ENCODE measurements at places on chromosomes 13 and 19.

GRCh38 chr13:95684418-95684817 lies 7.5 kb downstream of the DNAJC3 start:
- no peak for DNase-seq

GRCh38 chr13:108933061-108933460 lies 303.6 kb downstream of the MYO16 start:
- no peak for DNase-seq

DNA sequence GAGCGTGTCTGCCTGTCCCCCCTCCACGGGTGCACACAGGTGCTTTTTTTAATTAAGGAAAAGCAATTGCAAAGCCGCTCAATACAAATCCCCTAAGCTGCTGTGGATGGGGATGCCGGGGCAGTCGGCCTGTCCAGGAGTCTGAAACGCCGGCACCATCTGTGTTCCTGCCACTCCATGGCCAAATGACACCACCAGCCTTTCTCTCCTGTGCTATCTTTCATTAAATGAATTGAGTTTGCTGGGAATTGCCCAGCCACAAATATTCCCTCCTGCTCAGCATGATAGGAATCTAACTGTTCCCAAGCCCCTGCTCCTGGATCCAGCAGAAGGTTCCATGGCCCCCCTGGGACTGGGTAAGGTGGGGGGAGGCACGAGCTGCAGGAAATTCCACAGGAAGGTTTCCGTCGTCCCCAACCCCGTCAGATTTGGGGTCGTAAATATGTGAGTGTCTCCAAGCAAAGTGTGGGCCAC lies 139.2 kb downstream of the KDM4B start:
- no peak for DNase-seq

DNA sequence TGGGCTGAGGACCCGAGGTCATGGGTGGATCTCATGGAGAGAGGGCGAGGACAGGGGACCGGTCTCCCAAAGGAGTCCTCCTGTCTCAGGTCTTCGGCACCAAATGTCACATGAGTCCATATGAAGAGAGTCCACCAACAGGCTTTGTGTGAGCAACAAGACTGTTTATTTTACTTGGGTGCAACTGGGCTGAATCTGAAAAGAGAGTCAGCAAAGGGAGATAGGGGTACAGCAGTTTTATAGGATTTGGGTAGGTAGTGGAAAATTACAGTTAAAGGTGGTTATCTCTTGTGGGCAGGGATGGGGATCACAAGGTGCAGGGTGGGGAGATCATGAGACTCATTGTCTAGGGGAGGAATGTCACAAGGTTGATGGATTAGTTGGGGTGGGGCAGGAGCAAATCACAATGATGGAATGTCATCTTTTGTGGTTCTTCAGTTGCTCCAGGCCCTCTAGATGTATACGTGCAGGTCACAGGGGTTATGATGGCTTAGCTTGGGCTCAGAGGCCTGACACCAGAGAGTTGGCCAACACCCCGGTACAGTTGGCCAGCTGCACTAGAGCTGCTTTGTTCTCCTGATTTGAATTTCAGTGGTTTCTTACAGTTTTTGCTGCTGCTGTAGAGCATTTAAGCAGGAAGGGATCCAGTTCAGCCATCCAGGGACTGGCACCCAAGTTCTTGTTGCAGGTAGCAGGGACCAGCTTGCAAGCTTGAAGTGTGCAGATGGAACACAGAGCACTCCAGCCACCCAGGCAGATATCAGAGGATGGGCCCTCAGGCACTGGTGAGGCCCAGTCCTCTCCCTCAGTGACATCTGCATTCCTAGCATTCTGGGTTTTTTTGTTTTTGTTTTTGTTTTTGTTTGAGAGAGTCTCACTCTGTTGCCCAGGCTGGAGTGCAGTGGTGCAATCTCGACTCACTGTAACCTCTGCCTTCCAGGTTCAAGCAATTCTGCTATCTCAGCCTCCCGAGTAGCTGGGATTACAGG lies 26.4 kb upstream of the IGFL1 start:
- no peak for DNase-seq

- DNase-seq, result no peak
Observed at GRCh38 chr19:16628984-16629691, 1.1 kb upstream of the MED26 start.

DNA sequence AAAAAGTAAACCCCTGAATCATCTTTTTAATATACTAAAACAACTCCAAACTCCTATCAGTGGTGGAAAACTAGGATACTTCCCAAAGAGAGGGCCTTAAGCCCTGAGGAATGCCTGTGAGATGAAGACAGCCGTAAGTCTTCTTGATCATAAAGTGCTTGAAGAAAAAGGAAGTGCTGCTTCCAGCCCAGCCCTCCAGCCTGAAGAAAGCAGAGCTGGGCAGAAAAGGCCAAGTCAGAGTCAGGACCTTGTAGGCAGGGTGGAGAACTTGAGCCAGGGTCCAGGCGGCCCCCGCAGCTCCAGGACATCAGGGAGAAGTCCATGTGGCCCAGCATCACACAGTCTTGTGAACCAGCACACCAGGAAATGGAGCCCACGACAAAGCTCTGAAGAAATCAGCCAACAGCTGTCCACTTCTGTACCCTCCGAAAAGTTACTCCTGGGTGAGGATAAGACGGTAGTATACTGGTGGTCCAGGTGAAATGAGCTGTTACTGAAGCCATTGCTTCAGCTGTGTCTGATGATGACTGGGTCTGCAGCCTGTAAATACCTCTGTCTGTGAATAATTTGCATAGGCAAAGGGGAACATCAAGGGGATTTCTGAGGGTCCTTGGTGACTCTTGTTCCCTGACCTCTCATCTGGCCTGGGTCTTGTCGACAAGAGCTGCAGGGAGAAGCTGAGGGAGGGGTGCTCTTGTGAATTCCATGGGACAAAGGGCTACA lies 18.7 kb upstream of the CRYL1 start:
- DNase-seq, result no peak

- DNase-seq, result no peak
Observed at GRCh38 chr19:32206065-32206464, 139.3 kb upstream of the ZNF507 start.

GRCh38 chr13:102869948-102870676 lies 24.3 kb downstream of the ERCC5 start:
- DNase-seq, result no peak

GRCh38 chr13:26498656-26499601 lies 58.6 kb upstream of the WASF3 start:
- no peak for DNase-seq

DNA sequence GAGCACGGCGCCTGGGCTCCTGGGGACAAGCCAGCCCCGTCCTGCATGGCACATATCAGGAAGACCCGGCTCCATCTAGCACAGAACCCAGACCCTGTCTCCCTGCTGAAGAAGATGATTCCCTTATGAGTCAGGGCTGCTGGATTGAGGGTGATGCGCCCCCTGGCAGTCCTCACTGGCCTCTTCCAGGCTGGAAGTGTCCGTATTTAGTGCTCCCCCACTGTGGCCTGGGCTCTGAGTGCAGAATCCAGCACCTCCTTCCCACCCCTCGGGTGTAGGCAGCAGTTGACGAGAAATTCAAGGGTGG lies 14.9 kb downstream of the COMP start:
- no peak for DNase-seq
